Stimulated activated effector memory CD8-positive, alpha-beta T cell treated with anti-CD3 and anti-CD28 coated beads, Interleukin-12 subunit alpha, Interleukin-12 subunit beta, amount 100 ng/mL, for 72 hours (primary cell): ENCODE measurements at places on chromosomes 12 and 14.

DNA sequence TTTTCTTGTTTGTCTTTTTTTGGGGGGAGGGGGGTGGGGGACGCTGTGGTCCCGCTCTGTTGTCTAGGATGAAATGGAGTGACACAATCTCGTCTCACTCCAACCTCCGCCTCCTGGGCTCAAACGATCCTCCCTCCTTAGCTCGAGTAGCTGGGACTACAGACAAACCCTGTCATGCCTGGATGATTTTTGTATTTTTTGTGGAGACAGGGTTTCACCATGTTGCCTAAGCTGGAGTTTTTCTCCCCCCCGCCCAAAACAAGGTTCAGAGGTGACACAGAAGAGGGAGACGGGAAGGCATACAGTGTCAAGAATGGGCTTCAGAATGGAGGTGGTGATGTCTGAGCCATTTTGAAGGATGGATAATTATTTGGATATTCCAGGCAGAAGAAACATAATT is 116.9 kb upstream of the ATF1 start:
- no peak for DNase-seq

DNA sequence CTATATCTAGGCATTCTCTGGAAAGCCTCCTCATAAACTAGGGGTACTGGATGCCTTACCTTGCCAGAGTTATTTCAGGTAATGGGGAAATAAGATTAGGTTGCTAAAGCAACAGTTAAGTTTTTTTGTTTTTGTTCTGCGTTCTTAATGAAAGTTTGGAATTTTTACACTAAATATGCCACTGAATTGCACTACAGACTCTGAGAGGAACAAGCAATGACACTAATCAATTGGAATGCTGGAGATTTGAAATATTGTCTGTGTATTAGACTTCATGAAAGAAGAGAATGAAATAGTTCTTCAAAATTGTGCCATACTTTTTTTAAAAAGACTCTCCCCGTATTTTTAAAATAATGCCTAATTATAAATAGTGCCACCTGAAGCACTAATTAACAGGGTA is 287.8 kb downstream of the NAV3 start:
- no peak for DNase-seq

- no peak for DNase-seq
These were observed 498.5 kb downstream of the NELL2 start for GRCh38 chr12:44377443-44378187.

- DNase-seq, result no peak
These were observed 31.3 kb downstream of the GABARAPL1 start for GRCh38 chr12:10243818-10244520.

DNA sequence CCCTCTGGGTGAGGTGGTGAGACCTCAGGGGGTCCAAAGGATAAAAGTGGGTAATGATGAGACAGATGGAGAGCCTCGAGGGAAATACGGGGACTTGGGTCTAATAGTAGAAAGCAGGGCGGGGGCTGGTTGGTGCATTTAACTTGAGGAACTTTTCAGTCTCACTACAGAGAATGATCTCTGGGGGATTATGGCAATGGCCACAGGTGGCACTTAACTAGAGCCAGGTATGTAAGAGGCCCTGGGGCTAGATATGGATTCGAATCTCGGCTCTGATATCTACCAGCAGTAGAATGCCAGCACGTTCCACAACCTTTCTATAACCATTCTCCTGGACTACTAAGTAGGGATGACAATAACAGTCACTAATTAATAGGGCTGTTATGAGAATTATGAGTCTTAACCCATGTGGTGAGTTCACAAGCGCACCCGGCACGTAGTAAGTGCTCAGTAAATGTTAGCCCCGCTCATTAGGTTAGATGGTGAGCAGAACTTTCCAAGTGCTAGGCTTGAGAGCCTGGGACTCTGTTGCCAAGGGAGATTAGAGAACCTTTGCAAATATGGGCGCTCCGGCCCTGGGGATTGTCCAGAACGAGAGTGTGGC is 888 bp upstream of the PLXNC1 start:
- DNase-seq, result no peak

GRCh38 chr12:91219919-91220318 is 37.3 kb upstream of the DCN start:
- DNase-seq, result no peak

DNA sequence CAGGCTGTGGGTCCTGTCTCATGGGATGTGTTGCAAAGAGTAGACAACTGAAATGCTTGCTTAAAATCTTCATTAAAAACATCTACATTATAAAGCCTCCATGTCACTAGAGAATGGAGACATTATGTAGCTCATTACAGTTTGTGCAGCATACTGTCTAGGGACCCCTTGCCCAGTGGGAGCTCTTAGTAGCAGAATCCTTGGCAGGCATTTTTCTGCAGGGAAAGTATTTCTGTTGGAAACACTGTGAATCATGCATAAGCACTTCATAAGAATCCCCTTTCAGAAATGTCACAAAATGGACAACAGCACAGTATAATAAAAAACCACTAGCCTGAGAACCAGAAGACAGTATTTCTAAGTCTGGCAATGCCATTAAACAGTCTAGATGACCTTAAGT is 174.3 kb downstream of the MGAT4C start:
- DNase-seq, result no peak

GRCh38 chr12:2779281-2779680 is 15.5 kb upstream of the FKBP4 start:
- DNase-seq, result no peak

- DNase-seq, result no peak
These were observed 27.4 kb downstream of the RAB35 start for GRCh38 chr12:120089105-120089504.

DNA sequence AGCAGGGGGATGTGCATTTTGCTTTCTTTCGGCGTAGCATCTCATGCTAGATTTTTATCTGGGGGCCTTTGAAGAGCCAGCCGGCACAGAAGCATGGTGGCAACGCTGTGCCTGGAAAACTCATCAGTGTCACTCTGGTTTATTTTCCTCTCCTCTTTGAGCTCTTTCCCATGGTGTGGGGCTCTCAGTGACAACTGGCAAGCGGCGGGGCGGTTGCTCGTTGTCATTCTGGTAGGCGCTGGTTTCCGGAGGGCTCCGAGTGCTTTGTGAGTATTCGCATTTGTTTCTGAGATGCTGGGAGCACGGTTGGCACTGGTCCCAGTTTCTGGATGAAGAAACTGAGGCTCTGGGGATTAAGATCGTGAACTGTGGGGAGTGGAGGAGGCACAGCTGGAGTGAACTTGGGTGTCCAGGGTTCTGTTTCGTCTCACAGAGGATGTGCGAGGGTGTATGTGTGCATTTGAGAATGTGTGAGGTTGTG is 23.3 kb downstream of the TPCN1 start:
- no peak for DNase-seq

- DNase-seq, result no peak
These were observed 1.1 kb downstream of the NAP1L1 start for GRCh38 chr12:76083246-76083903.

DNA sequence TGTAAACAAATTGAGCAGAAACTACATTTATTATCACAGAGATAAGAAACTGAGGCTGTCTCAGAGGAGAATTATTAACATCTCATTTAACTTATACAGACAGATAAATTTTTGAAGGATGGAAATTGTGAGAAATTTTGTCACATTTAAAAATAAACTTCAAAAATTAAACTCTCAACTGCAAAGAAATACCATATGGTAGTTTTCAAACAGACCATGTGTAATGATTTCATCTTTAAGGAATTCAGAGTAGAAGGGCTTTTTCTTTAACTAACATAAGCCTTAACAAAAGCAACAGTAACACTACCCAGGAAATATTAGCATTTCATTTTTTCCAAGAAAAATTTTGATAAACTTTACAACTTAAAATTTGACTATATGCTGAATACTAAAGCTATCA is 26.6 kb downstream of the NUP37 start:
- no peak for DNase-seq

DNA sequence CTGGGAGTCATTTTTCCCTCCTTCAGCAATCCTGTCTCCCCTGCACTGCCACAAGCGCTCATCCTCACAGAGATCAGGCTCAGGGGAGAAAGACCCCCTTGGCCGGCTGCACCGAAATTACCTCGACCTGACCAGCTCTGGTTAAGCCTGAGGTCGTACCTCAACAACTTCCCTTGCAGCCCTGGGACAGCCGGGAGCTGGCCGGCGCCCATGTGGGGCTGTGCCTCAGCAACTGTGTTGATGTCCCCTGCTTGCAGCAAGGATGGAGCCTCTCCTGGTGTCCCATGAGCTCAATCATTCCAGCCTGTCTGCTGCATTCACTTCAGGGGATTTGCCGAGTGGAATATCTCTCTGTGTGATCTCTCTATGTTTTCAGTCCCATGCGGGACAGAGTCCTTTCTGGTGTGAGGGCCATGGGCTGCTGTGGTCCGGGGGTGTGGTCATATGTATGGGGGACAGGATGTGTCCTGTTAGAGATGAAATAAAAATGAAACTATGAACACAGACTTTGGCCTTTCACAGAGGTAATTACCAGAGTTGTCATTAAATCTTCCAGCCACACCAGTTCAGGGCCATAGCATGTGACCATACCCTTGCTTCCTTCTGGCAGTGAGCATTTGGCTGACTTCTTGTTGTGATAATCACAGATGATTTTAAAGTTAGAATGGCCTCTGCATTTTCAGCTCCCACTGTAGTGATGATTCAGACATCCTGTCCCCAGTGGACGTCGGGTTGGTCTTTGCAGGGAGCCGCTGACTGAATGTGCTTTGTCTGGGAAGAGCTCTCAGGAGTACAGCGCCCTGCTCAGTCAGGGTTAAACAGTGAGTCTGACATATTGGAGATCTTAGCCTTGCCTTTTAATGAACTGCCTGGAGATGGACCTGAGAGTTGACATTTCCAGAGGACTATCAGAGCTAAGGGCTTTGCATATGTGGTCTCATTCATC is 405.9 kb downstream of the AACS start:
- DNase-seq, result no peak

DNA sequence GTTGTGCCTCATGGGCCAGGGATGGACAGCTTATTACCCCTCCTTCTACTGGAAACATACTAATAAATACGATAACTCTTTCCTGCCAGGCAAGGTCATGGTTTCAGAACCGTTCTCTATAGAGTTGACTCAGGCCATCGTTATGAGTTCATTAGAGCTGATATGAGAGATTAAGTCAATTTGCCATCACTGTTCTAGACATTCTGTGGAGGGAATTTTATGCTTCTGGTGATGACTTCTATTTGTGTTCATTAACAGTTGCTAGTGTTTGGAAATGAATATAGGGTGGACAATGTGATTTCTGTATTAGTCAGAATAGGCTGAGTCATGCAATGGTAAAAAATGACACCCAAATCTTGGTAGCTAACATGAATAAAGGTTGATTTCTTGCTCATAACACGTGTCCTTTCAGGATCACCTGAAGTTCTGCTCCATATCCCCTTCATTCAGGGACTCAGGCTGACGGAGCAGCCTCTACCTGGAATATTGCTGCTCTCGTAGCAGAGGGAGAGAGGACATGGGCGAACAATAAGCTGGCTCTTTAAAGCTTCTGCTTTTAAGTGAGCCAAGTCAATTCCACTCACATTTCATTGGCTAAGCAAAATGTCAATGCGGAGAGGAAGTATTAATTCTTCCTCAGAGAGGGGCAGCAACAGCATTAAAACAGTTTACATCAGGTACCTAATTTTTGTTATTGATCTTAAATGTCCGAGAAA is 18.5 kb upstream of the TBPL2 start:
- DNase-seq, result no peak
